ENCODE measurements at places on chromosomes 4 and X.

DNA sequence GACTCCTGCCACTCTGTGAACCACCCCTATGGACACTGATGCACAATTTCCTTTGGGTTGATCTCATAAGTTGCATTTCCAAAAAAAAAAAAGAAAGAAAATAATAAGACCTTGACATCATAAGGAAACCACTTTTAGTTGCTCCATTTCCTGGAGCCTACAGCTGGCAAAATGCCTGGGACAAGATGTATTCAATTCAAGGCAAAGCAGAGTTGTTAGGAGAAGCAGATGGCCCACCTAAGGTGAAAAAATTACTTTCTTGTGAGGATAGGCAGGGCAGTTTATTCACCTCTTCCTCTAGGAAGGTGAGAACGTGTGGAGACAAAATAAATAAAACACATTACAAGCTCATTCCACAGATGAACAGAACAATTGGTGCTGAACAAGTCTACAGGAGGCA is 14.1 kb upstream of the SCRG1 start:
- peak; percentile 46 for DNase-seq

- no peak for DNase-seq
Measured at GRCh38 chrX:56343219-56343618, 111.1 kb downstream of the KLF8 start.

- DNase-seq: peak; percentile 82
Measured at GRCh38 chr4:112938461-112939058, 110.9 kb upstream of the ANK2 start.

DNA sequence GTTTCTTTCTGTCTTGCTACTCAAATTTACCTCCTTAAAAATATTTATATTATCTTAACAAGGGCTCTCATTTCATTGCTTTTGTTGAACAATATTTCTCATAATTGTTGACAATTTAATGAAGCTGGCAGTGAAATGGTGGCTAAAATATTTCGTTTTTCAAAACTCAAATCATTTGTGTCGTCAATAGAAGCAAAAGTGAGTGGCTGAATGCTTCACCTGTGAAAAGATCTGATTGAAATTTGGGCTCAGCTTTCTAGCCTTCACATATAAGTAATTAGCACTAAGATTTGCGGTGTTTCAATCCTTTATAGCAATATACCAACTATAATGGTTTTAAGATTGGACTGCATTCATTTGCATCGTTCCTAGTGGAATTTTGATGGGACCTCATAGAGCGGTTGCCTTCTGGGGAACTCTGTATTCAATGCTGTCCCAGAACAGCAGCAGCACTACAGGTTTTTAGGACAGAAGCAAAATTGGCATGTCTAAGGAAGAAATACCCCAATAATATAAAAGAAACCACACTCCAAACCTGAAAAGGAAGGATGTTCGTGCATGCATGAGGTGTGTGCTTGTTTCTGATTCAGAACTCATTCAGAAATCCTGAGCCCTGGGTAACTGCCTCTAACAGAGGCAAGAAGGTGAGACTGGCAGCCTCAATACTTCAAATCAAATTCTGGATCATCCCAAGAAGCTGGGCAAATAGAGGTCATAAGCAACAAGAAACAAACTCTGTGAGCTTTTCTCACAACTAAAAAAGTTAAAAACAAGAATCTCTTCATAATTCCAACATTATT is 2.5 kb downstream of the CXCL1 start:
- DNase-seq: no peak

DNA sequence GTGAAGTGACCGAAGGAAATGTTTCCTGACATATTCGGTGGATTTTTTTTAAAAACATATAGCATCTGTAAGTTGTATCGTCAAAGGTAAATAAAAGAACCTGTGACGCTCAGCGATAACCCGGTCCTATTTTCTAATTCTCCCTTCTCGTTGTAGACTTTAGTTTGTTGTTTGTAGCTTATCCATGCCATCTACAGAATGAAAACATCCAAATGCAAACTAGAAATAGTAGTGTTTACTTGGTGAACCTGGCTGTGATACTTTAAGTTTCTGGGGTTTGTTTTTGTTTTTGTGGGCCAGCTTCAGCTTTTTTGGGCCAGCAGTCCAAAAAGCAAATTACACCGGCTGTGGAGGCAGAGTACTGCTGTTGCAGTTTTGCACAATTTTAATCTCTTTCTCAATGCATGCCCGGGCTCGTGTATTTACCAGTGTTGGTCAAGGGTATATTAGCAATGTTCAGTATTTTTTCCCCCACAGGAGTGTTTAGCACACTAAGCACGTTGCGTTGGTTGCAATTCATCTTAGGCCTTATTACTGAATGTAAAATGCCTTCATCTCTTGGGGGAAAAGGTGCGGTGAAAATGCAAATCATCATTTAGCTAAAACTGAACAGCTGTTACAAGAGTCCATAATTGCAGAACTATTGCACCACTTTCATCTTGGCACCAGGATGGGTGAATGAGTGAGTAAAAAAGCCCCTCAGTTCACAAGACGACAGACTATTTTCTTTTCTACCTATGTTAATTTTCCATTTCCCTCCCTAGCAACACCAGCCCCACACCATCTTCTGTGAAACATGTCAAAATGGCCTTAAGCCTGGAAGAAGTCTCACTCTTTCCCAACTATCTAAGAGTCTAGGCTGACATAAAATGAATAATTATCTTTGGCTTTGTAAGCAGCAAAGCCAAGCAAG is 1.7 kb upstream of the CNOT6L start:
- DNase-seq: peak; percentile 67

- no peak for DNase-seq
Measured at GRCh38 chr4:106353786-106354185, 14.8 kb downstream of the GIMD1 start.

- DNase-seq: no peak
Measured at GRCh38 chr4:156138781-156139280, 185.2 kb upstream of the CTSO start.

- DNase-seq: no peak
Measured at GRCh38 chr4:163680386-163681098, 186.1 kb downstream of the TMA16 start.

DNA sequence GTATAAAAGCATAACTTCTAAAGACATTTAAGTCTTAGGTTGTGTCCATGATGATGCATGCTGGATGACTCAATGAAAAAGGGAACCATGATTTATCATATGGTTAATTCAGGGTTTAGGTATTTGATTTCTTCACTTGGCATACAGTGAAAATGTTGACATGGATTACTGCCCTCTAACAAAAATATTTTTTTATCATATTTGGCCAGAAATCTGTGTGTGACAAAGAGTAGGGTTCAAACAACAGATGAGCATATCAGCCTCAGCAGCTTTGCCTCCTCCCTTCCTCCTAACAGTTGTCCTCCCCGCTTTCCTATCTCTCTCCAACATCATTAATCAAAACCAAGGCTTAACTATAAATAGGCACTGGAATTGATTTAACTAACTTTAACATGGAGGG is 46.3 kb downstream of the ARHGAP6 start:
- peak; percentile 40 for DNase-seq

DNA sequence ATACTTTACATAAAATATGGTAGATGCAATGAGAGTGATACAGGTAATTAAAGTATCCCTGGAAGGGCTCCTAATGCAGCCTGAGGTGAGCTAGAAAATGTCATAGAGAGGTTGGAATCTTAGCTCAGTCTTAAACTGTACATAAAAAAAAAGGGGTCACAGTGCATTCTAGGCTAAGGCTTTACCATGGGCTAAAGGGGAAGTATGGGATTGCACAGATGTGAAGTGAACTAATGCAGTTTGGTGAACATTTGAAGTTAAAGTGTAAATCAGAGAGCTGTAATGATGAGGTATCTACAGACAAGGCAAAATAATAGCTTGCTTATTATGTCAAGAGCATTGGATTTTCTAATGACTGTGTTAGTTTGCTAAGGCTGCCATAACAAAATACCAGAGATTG is 405.9 kb downstream of the ADGRL3 start:
- no peak for DNase-seq

DNA sequence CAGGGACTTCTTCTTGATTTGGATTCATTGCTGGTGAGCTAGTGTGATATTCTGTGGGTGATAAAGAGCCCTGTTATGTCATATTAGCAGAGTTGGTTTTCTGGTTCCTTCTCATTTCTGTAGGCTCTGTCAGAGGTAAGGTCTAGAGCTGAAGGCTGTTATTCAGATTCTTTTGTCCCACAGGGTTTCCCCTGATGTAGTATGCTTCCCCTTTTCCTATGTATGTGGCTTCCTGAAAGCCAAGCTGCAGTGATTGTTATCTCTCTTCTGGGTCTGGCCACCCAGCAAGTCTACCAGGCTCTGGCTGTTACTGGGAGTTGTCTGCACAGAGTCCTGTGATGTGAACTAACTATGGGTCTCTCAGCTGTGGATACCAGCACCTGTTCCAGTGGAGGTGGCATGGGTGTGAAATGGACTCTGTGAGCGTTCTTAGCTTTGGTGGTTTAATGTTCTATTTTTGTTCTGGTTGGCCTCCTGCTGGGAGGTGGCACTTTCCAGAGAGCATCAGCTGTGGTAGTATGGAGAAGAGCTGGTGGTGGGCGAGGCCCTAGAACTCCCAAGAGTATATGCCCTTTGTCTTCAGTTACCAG is 373.7 kb downstream of the AR start:
- no peak for DNase-seq

DNA sequence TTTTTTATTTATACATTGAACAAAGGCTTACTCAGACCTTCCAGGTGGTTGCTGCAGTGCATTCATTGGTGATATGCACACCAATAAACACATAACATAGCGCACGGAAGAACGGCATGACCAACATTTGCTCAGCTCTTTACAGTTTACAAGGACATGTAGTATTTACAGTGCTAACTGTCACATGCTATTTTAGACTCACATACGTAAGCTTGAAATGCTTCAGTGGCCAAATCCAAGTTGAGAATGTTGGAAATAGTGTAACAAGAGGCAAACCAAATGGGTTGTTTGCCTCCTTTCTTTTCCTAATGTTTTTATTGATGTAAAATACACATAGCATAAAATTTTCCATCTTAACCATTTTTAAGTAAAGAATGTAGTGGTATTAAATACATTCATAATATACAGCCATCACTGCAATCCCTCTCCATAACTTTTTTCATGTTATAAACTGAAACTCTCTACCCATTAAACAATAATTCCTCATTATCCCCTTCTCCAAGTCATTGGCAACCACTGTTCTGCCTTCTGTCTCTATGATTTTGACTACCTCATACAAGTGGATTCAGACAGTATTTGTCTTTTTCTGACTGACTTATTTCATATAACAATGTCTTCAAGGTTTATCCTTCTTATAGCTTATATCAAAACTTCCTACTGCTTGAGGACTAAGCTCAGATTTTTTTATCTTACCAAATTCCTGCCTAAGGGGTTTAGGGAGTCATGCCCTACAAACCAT is 1722.9 kb upstream of the AGA start:
- DNase-seq: no peak

DNA sequence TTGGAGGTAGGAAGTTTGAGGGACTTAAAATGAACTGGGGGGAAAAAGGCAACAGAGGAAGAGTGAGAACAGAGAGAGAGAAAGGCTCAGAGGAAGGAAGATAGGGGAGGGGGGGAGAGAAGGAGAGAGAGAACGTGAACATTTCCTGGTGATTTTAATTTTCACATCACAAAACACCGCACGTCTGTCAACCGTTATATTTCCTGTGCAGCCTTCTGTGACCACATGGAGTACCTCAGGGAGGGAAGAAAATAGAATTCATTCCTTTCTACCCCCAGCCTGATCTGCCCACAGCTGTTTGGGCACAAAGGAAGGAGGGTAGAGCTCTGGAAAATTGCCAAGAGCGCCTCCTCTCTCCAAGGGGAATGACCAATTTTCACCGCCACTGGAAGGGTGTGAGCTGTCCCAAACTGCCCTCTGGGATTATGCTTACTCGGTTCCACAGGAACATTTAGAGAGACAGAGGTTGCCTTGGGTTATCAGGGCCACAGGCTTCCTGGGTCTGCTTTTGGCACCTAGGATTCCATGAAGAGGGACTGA is 135.7 kb upstream of the MAMLD1 start:
- DNase-seq: no peak

DNA sequence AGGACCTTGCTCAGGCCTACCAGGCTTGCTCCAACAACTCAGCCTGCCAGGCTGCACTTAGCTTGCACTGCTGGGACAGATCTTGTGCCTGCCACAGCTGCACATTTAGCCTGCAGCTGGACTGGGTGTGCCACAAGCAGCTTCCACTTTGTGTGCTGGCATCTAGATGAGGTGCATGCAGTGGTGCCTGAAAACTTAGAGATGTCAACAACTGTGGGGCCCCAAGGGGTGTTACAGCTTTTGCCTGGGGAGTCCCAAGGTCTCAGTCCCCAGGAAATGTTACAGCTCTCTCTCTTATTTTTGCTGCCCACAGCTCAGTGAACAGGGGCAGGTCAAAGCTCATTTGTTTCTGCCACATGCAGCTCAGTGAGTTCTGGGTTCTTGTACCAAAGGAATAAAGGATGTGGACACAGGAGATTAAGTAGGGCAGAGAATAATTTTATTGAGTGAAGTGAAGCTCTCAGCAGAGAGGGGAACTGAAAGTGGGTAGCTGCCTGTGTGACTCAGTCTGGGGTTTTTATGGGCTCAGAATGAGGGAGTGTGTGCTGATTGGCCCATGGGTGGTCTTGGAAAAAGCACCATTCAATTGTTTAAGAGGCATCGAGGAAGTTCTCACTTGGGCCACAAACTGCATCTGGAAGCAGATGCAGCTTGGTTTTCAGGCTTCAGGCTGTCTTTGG is 828.3 kb downstream of the TECRL start:
- no peak for DNase-seq

GRCh38 chr4:16721613-16722291 is 176.7 kb downstream of the LDB2 start:
- DNase-seq: peak; percentile 76

GRCh38 chr4:125323654-125324053 is 8.9 kb downstream of the FAT4 start:
- peak; percentile 79 for DNase-seq

Measured in adipocyte (in vitro differentiated cells).